Right lung (tissue), 10 donors: ENCODE measurements at places on chromosomes 4 and X.
A peak's percentile ranks its signal among the peaks of the same experiment; 100 is the strongest.

DNA sequence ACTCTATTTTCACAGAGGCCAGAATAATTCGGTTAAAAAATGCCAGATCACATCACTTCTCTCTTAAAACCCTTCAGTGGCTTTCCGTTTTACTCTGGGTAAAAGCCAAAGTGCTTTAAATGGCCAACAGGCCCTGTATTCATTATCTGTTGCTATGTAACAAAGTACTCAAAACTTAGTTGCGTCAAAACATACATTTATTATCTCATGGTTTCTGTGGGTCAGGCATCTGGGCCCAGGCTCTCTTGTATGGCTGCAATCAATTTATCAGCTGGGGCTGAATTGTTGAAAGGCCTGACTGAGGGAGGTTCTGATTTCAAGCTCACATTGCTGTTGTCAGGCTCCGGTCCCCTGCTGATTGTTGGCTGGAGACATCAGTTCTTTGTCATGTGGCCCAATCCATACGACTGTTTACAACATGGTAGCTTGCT is 72.7 kb upstream of the H2AZ1 start:
- DNase-seq, result no peak

DNA sequence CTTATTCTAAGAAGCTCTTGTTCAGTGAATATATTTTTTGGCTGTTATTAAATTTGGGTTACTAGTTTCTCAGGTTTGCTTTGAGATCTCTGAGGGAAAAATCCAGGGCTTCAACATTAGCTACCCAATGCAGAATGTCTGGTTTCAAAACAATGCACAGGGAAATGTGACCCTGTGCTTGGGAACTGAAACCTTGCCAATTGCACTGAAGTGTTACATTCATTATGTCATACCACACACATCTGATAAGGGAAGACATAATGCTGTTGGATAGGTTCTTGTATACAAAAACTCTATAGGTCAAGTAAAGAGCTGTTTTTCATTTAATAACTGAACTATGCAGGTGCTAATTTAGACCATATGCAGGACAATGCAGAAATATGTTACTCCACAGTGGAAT is 345.3 kb upstream of the BMP3 start:
- DNase-seq, result peak; percentile 8

DNA sequence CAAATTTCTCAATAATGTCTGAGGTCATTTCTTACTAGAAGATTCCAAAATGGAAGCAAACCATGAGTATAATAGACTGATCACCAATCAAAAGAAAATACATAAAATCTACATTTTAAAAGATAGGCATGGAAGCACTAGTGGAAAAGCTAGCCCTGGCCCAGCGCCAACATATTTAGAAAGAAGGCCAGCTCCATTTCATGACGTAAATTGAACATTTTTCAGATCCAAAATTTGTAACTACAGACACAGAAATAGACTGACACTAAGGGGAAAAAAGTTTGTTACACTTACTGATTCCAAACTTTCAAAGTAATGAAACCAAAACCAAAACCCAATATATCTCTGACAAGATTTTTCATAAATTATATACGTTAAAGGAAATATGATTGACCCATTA is 117.7 kb downstream of the ADAMTS3 start:
- peak; percentile 20 for DNase-seq

DNA sequence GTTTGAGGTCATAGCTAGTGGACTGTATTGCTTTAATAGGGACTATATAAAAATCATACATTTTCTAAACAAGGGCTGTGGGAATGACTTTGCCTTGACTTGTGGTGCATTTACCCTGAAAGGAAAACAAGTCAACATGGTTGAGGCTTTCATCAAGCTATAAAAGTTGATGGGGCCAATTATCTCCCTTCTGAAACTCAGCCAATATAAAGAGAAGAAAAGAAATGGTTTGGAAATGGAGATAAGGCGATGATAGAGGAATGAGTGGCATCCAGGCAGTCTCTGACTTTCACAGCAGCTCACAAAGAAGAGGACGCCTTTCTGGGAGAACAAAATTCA is 118.7 kb downstream of the SMARCA1 start:
- DNase-seq, result no peak
